ENCODE measurements at places on chromosomes 12 and 14.

- no peak for DNase-seq
Observed at GRCh38 chr14:95659990-95660385, 26.2 kb upstream of the TCL1B start.

- no peak for DNase-seq
Observed at GRCh38 chr12:128771681-128772080, 52.1 kb downstream of the SLC15A4 start.

DNA sequence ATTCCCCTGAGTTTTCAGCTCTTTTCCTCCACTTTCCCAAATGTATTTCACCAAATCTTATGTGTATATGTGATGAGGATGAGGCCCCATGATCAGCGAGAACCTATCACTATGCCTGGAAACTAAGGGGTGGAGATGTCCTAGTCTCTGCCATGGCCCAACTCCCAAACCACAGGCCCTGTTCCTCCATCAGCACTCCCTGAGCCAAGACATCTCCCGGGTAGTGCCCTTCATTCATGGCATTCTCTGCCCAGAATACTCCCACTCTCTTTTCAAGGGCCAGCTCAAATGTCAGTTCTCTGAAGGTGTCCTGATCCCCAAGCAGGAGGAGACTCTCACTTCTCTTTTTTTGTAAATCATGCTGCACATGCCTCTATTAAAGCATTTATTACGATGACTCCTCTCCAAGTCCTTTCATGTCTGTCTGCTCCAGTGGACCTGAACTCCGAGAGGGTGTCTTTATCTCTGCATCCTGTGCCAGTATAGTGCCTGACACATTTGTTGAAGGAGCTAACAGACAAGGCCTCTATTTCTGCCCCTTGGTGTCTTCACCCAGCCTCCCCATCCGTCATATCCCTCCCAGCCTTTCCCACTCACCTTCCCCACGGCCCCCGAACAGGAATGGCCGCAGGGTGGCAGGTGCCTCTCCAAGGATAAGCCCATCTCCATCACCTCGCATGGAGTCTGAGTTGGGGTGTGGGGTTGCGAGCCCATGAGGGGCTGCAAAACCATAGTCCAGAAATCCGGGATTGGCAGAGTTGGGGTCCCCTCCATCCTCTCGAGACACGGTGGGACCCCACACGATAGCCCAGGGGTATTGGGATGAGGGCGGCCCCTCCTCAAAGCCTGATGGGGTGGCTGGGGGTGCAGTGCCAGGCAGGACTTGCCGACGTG lies 3.7 kb downstream of the PIANP start:
- no peak for DNase-seq

- DNase-seq, result no peak
Observed at GRCh38 chr12:73159954-73160353, 887.8 kb downstream of the TRHDE start.

DNA sequence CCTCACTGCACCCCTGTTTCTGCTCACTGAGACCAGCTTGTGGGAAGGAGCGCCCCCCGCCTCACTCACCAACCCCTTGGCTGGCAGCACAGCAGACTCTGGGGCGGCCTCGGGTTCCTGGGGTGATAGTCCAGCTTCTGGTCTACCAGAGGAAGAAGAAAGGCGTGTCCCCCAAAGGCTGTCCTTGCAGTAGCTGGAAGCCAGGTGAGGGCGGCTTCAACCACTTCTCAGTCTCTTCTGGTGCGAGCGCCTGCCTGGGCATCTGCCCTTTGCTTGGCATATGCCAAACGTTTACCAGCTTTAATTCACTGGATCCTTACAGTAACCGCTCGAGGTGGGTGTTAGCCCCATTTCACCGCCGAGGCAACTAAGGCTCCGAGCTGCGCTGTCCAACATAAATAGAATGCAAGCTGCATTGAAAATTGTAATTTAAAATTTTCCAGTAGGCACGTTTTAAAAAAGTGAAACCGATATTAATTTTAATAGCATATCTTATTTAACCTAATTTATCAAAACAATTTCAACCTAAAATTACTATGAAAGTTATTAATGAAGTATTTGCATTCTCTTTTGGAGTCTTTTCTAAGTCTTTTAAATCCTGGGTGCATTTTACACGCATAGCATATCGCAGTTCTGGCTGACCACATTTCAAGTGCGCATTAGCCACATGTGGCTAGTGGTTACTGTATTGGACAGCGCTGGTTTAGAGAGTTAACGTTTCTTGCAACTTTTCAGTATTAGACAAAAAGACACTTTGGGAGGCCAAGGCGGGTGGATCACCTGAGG lies 872 bp downstream of the FAM177A1 start:
- DNase-seq, result no peak

- DNase-seq, result no peak
Observed at GRCh38 chr12:112450725-112451124, 32.0 kb downstream of the PTPN11 start.

DNA sequence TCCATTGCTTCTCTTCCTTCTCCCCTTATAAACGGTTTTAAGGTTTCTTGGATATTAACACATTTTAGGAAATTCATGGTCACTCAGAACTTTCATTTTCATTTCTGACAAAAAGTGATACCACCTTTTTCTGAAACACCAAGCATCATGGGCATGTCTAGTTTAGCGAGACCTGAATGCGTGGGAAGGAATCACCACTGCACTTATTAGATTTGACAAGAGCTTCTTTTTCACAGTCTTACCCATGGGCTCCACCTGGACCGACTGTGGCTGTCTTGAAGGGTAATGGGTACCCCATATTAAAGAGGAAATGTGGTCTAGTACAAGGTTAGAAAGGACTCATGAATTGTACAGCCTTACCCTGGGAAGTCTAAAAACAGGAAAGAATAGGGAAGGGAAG lies 95.4 kb downstream of the KCNK10 start:
- DNase-seq, result no peak

DNA sequence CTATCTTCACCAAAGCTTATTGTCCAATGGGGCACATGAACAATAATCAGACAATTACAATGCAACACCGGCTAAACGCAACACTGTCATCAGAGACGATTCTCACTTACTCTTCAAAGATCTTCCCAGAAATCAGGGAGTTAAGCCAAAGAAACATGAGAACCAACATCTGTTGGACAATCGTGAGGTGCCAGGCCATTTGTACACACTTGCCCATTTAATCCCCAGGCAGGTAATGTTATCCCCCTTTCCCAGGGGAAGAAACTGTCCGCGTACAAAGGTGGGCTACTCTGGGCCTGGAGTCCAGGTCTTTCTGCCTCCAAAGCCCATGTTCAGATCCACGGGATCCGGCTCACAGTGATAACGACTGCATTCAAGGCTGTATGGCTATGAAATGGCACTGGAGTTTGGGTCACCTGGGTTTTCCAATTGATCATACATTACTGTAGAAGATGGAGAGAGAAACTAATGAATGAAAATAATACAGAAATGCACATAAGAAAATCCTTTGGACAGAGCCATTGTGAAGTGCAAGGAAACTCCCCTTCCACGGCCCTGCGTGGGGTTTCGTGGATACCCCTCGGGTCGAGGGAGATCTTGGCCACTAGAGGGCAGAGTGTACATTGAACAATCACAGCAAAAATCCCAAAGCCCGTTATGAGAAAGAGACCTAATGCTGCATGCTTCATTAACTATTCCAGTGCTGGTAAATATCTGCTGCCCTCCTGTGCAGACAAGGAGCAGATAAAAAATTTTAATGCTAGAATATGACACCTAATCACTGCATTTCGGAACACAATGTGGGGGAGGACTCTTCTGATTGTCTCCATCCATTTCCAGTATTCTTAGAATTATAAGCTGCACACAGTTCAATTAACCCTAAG lies 111.4 kb downstream of the EGLN3 start:
- peak; percentile 50 for DNase-seq

DNA sequence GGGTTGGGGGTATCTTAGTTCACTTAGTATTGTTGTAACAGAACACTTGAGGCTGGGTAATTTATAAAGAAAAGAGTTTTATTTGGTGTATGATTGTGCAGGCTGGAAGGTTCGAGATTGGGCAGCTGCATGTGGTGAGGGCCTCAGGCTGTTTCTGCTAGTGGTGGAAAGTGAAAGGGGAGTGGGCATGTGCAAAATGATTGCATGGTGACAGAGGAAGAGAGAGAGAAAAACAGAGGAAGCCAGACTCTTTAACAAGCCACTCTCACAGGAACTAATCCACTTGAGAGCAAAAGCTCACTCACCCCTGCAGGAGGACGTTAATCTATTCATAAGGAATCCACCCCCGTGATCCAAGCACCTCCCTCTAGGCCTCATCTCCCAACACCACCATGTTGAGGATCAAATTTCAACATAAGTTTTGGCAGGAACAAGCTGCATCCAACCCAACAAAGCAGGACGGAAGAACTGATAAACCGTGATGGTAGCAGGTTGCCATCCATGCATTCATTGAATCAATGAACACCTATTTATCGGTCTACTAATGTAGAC lies 165.0 kb upstream of the GZMB start:
- DNase-seq, result no peak

GRCh38 chr14:54259821-54260220 lies 137.0 kb upstream of the CDKN3 start:
- DNase-seq, result no peak

GRCh38 chr12:92408072-92408900 lies 262.6 kb upstream of the BTG1 start:
- DNase-seq, result peak; percentile 33

- DNase-seq, result no peak
Observed at GRCh38 chr12:58414398-58414871, 473.1 kb downstream of the ATP23 start.

DNA sequence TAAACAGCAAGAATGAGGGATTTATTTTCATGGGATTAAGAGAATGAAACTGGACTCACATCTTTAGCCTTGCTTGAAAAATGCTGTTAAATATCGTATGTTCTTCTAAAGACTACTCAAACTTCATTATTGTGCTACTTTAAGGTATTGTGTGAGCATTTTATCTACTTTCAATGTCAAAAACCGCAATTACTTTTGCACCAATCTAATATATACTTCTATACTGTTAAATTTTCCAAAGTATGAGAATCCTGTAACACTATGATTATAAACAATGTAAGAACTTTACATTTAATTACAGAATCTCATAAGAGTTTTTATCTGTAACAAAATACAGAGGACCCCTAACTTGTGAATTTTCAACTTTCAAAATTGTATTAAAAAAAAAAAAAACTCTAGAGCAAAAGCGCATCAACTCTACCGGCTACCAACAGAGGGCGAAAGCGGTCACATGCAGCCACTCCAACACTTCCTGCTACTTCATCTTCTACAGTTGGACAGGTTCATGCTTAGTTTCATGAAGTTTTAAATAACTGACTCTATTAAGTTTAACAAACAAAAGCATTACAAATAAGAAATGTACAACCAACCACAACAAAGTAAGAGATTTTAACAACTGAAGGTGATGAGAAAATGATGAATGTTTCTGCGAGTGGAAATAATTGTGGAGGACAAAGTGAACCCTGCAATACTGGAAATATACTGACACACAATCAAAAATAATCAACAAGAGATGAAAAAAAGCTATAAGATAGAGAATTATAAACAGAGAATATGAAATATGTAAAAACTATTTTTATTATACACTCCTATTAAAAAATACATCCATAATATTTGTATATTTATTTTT lies 210.9 kb downstream of the MED13L start:
- peak; percentile 38 for DNase-seq

- no peak for DNase-seq
Observed at GRCh38 chr14:89624500-89625156, 207.6 kb upstream of the FOXN3 start.

DNA sequence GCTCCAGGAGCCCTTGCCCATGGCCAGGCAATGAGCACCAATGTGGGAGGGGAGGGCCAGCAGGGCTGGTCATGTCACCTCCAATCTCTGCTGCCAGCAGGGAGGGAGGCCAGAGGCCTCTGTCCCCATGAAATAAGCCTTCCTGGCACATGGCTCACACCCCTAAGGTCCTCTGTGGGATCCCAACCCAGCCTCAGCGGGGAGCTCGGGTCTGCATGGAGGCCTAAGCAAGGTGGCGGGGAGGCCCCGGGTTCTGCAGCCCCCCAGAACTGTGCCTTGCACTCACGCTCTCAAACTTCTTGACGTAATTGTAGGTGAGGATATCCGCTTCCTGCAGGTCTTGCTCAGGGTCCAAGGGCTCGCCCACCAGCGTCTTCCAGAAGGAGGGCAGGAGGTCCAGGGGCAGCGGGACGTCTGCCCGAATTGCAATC lies 41.7 kb downstream of the TRAFD1 start:
- DNase-seq, result no peak

DNA sequence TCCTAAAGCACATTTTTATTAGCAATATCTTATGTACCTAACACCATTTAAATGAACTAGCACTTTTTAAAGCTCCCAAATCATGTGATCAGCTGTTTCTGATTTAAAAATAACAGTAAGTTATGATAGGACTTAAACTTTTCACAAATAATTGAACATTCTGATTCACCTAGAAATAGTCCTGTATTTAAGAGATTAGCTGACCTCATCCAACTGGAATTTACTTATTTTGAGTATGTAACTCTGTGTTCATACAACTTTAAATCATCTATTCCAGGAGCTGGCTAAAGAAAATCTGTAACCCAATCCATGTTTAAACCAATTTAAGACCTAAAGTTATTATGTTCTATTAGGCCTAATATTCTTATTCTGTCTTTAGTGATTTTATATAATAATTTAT lies 184.3 kb downstream of the CCDC91 start:
- DNase-seq, result no peak

DNA sequence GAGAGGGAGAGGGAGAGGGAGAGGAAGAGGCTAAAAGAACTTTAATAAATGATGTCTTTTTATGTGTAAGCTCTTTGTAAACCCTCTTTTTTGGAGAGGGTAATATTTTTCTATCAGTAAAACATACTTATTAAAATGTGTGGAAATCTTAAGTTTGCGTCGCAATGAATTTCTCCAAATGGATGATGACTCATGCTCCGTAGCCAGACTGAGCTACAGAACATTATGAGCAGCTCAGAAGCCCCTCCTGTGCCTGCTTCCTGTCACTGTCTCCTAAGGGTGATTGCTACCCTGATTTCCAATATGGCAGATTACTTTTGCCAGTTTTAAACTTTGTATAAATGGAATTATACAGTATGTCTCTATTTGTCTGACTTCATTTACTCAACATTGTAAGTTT lies 13.0 kb upstream of the PYGL start:
- DNase-seq, result no peak

- peak; percentile 47 for DNase-seq
Observed at GRCh38 chr14:34064349-34064748, 113.5 kb upstream of the EGLN3 start.

GRCh38 chr12:121861636-121862254 lies 3.1 kb upstream of the HPD start:
- DNase-seq, result no peak

All from left ventricle myocardium superior (tissue), 1 donor.